ENCODE measurements at places on chromosomes 13 and 19.

- peak; percentile 67 for ATAC-seq
Measured at GRCh38 chr13:87671031-87671752, at the start of gene SLITRK5. Gene SLITRK5, plus strand, starts transcription at chr13:87671371. Its CDS starts 4,018 bp downstream, at chr13:87675389.

GRCh38 chr13:49602005-49602404 is 16.6 kb upstream of the RCBTB1 start:
- no peak for ATAC-seq

GRCh38 chr13:85266331-85266730 is 532.9 kb downstream of the SLITRK6 start:
- no peak for ATAC-seq

GRCh38 chr13:74977498-74977897 is 504.5 kb downstream of the TBC1D4 start:
- no peak for ATAC-seq

- no peak for ATAC-seq
Measured at GRCh38 chr19:33604651-33605050, 17.1 kb upstream of the CHST8 start.

GRCh38 chr13:37613236-37613635 is 14.7 kb upstream of the POSTN start:
- ATAC-seq = no peak

DNA sequence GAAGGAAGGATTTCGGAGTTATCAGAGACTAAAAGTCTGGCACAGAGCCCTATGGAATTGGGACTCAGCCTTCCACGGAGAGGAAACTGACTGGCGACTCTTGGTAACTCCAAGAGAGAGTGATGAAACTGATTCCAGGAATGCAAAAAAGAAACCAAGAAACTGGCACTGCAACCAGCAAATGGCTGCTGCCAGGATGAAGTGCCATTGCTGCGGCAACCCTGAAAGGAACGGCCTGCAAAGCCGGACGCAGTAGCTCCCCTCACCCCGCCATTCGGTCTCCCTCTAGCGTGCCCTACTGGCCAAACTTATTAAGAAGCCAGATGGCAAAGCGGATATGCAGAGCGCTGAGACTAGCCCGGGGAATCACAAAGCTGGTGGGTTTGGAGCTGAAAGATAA is 236.0 kb downstream of the PCDH9 start:
- peak; percentile 60 for ATAC-seq

- ATAC-seq = no peak
Measured at GRCh38 chr13:72463561-72463960, 263.9 kb downstream of the MZT1 start.

DNA sequence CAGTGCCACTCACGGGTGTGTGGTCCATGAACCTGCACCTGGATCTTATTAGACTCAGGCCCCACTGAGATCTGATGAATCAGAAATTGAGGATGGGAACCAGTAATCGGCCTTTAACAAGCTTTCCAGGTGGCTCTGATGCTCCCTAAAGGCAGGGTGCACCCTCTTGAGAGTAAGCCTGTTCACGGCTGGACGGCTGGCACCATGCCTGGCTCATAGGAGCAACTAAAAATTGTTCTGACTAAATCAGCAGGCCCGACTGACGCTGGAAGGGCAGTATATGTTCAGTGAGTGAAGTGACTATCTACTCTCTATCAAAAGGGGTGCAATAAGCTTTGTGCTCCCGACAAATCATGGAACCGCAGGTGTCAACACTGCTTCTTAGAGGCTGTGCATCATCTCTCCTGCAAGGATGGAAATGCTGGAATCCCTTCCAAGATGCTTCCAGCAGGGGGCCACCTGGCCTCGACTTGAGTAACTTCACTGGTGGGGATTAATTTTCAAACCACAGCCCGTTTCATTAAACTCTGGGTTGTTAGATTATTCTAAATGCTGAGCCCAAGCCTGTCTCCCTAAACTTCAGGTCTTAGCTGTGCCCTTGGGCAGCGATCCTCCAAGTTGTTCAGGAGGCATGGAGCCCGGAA is 28.4 kb downstream of the TMTC4 start:
- no peak for ATAC-seq

DNA sequence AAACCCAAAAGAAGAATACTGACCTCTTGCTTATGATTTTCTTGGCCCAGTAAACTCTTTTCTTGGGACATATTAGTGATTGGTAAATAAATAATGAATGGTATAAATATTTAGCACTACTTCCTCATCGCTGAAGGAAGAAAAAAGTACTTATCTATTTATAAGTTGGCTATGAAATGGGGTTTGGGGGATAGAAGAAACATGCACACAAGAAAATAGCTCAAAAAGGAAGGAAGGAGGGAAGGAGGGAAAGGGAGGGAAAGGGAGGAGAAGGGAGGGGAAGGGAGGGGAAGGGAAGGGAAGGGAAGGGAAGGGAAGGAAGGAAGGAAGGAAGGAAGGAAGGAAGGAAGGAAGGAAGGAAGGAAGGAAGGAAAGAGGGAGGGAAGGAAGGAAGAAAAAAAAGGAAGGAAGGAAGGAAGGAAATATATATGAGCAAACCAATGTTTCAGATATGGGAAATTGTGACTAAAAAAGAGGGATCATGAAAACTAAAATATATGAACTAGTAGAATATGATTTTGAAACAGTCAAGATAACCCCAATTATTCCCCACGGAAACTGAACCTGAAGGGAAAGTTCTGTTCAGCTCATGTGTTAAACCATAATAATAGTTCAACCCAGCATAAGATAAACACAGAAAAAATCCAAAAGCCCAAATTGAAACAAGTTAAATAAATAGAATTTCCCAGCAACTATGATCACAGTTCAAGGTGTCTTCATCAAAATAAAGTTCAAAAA is 75.3 kb downstream of the FGF14 start:
- ATAC-seq = no peak

DNA sequence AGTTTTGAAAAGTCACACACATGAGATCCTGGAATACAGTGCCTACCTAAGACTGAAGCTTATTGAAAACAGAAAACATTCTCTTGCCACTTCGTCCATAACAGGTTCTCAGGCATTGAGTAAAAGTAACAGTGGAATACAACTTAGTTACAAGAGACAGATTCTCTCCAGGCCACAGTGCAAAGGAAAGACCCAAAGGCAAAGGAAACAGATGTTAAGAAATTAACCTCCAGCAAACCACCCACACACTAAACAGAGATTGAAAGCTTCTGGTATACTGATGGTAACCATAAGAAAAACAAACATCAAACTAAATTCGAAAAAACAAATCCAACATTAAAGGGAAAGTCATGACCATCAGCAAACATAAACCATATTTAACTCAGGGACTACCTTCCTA is 914.7 kb downstream of the SLITRK5 start:
- ATAC-seq = no peak

GRCh38 chr13:93173654-93174053 is 53.0 kb upstream of the GPC6 start:
- no peak for ATAC-seq

- no peak for ATAC-seq
Measured at GRCh38 chr19:29767039-29767735, 44.6 kb upstream of the CCNE1 start.

- no peak for ATAC-seq
Measured at GRCh38 chr19:45171211-45171623, 6.8 kb downstream of the TRAPPC6A start.

GRCh38 chr13:86830046-86830445 is 841.1 kb upstream of the SLITRK5 start:
- ATAC-seq = no peak

DNA sequence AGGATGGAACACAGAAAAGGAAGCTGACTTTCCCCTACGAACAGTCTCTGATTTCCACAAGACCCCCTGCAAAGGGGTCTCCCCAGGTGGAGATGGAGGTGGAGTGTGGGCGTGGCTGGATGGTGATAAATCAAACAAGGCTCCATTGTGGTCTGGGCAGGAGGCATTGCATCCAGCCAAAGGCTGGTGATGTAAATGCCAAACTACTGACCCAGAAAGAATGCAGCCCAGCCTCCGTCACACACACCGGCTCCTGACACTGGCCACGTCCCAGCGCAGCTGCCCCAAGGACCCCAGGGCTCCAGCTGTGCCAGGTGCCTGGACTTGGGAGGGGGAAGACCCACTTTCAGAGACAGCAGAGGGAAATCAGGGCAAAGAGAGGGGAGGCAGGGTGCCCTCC is 6.3 kb downstream of the SLC7A1 start:
- ATAC-seq = no peak

DNA sequence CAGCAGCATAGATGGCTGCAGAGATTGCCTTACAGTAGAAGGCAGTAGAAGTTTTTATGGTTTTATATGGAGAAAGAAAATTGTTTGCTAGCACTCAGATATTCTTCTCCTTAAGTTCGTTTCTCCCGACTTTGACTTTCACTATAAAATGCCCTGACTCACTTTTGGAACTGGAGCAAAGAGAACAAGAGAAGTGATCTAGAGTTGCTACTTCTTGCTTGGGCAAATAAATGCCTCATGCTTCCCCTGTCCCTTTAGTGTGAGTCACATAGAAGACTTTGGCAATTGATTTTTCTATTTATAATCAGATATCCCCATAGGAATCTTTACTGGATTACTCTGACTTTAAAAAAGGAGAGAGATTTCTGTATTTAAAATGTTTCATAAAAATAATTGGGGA is 46.9 kb downstream of the ITGBL1 start:
- no peak for ATAC-seq

DNA sequence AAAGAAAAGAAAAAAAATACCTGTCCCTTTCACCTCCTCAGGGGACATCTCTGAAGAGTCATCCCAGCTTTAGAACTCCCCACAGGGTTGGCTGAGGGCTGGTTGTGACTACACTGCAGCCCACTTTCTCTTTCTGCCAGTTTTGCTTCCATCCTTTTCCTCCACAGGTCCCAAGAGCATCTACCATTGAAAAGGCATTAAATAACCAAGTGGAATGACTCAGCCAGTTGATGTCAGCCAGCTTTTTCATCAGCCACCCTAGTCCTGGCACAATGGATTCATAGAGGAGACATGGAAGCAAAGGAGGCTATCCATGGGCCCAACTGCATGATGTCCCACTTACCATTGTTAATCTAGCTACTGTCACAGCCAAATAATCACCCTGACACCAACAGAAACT is 9.2 kb upstream of the RCBTB1 start:
- no peak for ATAC-seq

DNA sequence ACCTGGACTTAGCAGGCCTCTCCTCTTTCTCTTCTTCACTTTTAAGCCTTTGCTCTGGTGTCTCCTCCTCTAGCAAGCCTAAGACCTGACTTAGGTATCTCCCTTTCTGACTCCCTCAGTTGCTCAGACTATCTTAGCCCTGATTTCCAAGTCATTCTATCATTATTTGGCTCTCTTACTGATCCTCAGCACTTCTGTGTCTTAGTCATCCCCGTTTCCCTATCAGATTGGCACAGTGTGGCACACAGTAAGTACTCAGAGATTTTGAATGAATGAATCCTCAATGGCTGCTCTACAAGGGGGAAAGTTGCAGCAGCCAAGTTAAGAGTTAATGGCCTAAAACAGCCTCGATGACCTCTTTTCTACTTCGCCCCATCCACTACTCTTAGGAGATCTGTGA is 8.2 kb downstream of the KCTD12 start:
- ATAC-seq = no peak

GRCh38 chr19:14146789-14147216 is 10.4 kb upstream of the ASF1B start:
- ATAC-seq = no peak

All from stimulated activated memory B cell treated with anti-CD40 and anti-IgM and Interleukin-4, amounts not matched to agents 10 μg/mL and 1 μg/mL and 100 μg/mL, for 72 hours (primary cell).